ENCODE measurements at places on chromosomes 1 and 21.

- no peak for DNase-seq
Measured at GRCh38 chr1:178011864-178012503, 42.1 kb upstream of the SEC16B start.

GRCh38 chr1:243416495-243416894 is 160.7 kb downstream of the SDCCAG8 start:
- no peak for DNase-seq

DNA sequence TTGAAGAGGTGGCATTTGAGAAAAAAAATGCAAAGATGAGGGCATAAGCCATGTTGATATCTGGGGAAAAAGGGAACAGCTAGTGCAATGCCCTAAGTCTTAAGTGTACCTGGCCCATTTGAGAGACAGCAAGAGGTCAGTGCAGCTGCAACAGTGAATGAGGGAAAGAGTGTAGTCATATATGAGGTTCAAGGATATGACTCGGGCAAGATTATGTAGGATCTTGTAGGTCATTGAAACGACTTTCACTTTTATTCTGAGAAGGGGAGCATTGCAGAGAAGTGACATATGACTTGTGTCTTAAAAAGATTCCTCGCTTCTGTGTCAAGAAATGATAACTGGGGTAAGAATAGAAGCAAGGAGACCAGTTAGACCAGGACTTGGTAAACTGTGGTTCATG is 31.0 kb downstream of the NTMT2 start:
- DNase-seq = no peak

DNA sequence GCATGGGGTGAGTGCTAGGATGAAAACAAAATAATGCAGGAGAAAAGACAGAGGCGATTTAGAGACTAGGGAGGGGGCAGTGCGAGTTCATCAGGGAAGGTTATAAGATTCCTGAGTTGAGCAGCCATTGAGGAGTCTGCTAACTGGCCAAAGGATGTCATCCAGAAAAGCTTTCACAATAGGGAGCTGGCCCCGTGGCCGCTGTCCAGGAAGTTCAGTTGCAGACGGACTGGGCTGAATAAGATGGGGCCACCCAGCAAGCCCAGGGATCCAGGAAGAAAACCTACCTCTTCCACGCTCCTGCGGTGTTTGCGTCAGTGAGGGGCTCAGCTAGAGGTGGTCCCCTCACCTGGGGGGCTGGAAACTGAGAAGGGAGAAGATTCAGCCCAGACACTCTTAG is 4.0 kb upstream of the PKP1 start:
- DNase-seq = no peak

DNA sequence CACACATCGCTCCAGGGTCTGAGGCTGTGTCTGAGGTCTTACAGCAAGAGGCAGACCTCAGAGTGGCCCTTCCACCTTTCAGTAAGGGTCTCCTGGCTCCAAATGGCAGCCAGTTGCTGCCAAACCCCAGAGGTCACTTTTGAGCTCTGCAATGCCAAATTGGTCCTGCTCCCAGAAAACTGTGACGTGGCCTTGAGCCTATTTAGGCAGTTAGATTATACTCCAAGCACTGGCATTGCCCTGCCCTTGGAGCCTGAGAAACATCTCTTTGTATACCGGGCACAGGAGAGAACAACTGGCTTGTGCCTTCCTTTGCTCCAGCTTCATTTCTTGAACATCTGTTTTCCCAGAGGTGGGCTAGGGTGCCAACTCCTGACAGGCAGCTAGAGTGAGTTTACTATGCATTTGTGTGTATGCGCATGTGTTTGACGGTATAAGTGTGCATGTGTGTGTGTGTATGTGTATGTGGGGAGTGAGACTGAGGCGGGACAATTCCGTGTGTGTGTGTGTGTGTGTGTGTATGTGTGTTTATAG is 134.5 kb downstream of the IER5 start:
- DNase-seq = no peak

- DNase-seq = no peak
Measured at GRCh38 chr1:91171898-91172297, 150.1 kb upstream of the ZNF644 start.

GRCh38 chr1:184039126-184039525 is 1.6 kb upstream of the COLGALT2 start:
- DNase-seq = no peak

Measured in stimulated activated CD8-positive, alpha-beta memory T cell treated with anti-CD3 and anti-CD28 coated beads, Interleukin-12 subunit alpha, Interleukin-12 subunit beta, amount 100 ng/mL, for 4 hours (primary cell).